ENCODE measurements at places on chromosomes 4 and X. TPM values are rescaled to one million over a fixed set of nuclear protein-coding genes. Genes with fewer than 3 reads are reported as not detected.

- DNase-seq = no peak
Observed at GRCh38 chr4:80221161-80221560, 23.9 kb downstream of the PRDM8 start.

DNA sequence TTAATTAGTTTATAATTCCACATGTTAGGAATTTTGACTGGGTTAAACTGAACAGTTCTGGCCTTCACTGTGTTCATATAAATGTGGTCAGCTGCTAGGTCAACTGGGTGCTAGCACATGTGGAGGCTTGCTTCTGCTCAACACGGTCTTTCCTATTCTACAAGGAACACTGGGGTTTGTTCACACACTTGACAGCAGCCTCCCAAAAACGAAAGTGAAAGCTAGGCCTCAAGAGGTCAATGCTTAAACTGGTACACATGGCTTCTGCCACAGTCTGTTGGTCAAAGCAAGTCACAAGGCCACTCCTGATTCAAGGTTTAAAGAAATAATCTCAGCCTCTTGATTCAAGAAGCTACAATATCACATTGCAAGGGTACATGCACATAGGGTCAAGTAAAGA, 126.5 kb downstream of the QDPR start:
- DNase-seq = no peak

DNA sequence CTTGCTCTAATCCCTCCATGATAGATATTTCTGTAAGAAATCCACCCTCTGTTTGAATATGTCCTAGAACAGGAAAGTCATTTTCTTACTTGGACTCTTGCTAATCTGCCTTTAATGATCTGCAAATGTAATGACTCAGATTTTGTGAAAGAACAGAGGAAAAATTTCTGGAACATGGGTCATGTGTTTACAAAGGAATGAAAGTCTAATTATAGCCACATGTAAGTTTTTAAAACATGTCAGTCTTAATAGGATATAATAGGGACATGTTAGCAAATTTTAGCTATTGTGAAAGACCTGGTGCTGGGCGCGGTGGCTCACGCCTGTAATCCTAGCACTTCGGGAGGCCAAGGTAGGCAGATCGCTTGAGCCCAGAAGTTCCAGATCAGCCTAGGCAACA, 47.6 kb downstream of the GRK4 start:
- no peak for DNase-seq

DNA sequence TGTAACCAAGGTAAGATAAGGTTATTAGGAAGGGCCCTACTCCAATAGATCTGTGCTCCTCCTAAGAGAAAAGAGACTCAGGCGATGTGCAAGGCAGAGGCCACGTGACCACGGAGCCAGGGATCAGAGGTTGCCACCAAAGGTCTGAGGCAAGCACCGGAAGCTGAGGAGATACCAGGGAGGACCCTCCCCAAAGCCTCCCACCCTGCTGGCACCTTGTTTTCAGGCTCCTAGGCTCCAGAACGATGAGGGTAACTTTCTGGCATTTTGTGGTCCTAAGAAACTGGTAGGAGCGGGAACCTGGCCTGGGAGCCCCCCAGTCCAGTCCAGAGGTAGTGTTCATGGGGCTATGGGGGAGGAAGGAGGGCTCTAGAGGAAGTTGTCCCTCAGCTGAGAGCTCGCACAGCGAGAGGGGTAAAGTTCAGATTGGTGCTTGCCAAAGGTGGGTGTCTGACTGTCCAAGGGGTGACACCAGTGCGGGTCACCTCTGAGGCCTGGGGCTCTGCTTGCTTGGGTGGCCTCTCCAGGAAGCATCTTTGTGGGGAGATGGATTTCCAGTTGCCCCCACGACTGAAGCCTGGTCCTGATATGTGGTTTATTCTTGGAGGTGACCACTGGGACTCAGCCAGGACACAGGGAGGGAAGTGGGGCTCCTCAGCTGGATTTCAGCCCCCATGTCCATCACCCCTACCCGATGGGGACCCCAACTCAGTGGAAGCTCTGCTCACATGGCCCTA, 7.5 kb upstream of the LETM1 start:
- DNase-seq = no peak

- DNase-seq = no peak
Observed at GRCh38 chr4:23083391-23083790, 390.7 kb downstream of the GBA3 start.

- no peak for DNase-seq
Observed at GRCh38 chr4:94221916-94222315, 14.3 kb downstream of the SMARCAD1 start.

DNA sequence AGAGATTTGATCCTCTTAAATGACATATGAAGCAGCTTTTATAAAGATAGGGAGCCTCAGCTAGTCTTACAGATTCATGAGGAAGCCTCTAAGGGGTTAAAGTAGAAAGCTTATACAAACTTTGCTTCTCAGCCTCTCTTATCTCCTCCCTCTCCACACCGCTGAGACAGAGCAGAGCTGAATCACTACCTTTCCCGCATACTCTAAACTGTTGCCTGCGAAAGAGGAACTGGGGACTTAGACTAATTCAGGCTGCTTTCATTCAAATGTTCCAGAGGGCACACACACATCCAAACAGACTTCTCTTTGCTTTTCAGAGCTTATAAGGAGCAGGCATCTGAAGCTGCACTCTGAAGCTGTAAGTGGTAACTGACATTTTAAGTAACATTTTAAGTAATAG, at the start of gene SERTM2:
Gene SERTM2 (plus strand): TSS at position 169 of the 400 bp plus-strand sequence. CDS start 7,213 bp downstream, outside the sequence.
- peak; percentile 79 for DNase-seq

DNA sequence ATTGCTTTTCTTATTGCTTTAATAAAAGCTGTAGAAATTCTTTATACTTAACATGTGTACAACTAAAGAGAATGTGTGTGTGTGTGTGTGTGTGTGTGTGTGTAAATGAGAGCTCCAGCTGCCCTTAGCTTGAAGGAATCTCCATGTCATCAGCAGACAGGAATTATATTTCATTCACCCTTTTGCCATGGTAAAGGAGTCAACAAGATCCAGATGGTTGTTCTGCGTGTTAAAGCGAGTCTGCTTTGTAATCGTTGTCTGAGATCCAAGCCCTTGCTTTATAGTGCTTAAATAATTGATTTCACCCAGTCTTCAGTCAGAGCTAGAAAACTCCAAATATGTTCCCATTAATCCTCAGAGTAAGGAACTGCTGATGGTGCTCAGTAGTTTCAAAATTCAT, 285.5 kb downstream of the PDGFC start:
- DNase-seq = no peak

- DNase-seq = no peak
Observed at GRCh38 chr4:155800685-155801343, 42.0 kb downstream of the GUCY1B1 start.

GRCh38 chr4:107359208-107359607, 323.1 kb upstream of the DKK2 start:
- no peak for DNase-seq

- peak; percentile 69 for DNase-seq
Observed at GRCh38 chr4:1105662-1106061, 7.7 kb downstream of the RNF212 start.

- DNase-seq = no peak
Observed at GRCh38 chrX:47358387-47359065, 11.9 kb upstream of the ZNF157 start.

GRCh38 chrX:19991350-19991718, 473 bp upstream of the BCLAF3 start:
- no peak for DNase-seq

DNA sequence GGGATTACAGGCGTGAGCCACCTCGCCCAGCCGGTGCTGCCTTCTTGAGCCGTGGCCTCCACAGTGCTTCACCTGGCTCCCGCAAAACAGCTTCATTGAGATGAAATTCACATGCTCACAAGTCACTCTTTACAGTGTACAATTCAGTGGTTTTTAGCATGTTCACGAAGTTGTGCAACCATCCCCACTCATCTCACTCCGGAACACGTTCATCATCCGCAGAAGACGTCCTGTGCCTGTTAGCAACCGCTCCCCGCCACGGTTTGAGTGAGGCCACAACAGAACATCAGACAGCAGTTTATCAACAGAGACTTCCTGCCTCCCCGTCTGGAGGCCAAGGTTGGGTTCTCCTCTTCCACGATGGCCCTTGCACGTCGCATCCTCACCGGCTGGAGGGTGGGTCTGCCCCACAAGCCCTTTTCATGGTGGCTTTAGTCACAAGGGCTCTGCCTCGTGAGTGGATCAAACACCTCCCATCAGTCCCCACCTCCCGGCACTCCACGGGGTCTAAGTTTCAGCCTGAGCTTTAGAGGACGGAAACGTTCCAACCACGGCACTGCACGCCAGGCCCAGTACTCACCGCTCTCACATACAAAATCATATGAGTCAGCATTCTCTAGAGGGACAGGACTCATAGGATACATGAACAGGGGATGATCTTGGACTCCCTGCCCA, 29.6 kb upstream of the SPON2 start:
- peak; percentile 30 for DNase-seq

DNA sequence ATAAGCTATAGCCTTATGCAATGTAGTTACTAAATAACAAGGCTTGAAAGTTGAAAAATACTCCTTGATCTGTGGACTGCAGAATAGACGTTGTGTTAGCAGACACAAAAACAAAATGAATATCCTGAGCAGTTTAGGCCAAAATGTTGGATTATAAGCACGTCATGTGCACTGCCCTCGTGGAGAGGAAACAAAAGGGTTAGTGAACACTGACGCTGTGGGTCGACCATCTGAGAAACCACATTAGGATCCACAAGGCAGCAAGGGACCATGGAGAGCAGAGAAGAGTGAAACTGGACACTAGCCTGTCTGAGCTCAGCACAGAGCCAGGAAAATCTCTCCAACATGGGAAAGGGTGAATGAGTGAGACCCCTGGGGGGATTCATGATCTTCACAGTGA, 145.3 kb downstream of the DTHD1 start:
- DNase-seq = no peak

DNA sequence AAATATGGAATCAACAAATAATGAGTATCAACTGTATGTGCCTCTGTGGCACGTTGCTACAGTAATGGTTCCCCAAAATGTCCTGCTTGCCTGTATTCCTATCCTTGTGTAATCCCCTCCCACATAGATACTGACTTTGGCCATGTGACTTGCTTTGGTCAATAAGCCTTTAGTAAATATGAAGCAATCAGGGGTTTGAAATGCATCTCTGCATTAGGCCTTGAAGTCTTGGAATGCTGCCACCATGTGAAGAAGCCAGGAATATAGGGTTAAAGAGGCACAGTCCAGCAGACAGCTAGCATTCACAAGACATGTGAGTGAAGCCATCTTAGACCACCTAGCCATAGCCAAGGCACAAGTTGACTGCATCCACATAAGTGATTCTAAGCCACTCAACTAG, 190.9 kb downstream of the GABRB1 start:
- DNase-seq = no peak

GRCh38 chrX:13827298-13828090, 10.6 kb upstream of the GPM6B start:
- DNase-seq = no peak

PFKFB1 gene
- total RNA-seq = 0.70 TPM

SLC2A9 gene
- 0.38 TPM for total RNA-seq

EDA2R gene
- 1.7 TPM for total RNA-seq

PRR27 gene
- total RNA-seq = not detected

NEXMIF gene
- 4.5 TPM for total RNA-seq

CXCL13 gene
- not detected for total RNA-seq

All from endodermal cell (in vitro differentiated cells).